ENCODE measurements at places on chromosomes 1 and 21. TPM values are rescaled to one million over a fixed set of nuclear protein-coding genes. Genes with fewer than 3 reads are reported as not detected.
A peak's percentile ranks its signal among the peaks of the same experiment; 100 is the strongest.

GRCh38 chr1:15830258-15830657, 17.2 kb upstream of the SPEN start:
- H3K36me3 ChIP-seq: no peaks in the 10 kb centered on the region
- no peaks in the 10 kb centered on the region for H3K27me3 ChIP-seq
- H3K4me3 ChIP-seq: no peak overlapping the region
- H3K27ac ChIP-seq: peak overlapping the region; percentile 96

GRCh38 chr1:111894497-111894896, 95.0 kb downstream of the KCND3 start:
- H3K27me3 ChIP-seq: no peaks in the 10 kb centered on the region
- H3K4me3 ChIP-seq: no peak overlapping the region
- H3K4me1 ChIP-seq: no peaks in the 10 kb centered on the region
- no peak for DNase-seq
- no peak overlapping the region for H3K27ac ChIP-seq

DNA sequence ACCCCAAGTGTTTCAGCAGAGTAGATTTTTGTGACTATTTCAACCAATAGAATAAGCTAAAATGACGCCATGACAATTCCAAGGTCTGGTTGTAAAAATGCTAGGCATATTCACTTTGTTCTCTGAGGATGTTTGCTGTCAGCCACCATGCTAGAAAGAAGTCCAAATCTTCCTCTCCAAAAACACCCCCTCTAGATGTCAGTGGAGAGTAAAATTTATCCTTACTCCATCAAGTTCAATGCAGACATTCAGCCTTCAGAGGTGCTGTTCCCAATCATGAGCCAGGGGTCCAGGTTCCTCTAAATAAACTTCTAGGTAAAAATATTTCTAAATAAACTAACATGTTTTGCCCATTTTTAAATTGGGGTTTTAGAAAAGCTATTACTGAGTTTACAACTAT, 395.4 kb upstream of the ADAMTS5 start:
- no peak for DNase-seq
- H3K36me3 ChIP-seq: no peaks in the 10 kb centered on the region
- H3K4me1 ChIP-seq: no peaks in the 10 kb centered on the region
- no peaks in the 10 kb centered on the region for H3K27me3 ChIP-seq

- DNase-seq: no peak
- H3K36me3 ChIP-seq: no peaks in the 10 kb centered on the region
- no peak overlapping the region for H3K27ac ChIP-seq
- H3K27me3 ChIP-seq: no peaks in the 10 kb centered on the region
These were observed 41.9 kb upstream of the EPS8L3 start for GRCh38 chr1:109805486-109806165.

GRCh38 chr1:162169031-162169790, 99.7 kb downstream of the NOS1AP start:
- H3K36me3 ChIP-seq: no peaks in the 10 kb centered on the region
- H3K27ac ChIP-seq: no peak overlapping the region
- H3K4me3 ChIP-seq: no peak overlapping the region
- no peaks in the 10 kb centered on the region for H3K27me3 ChIP-seq
- no peaks in the 10 kb centered on the region for H3K4me1 ChIP-seq

DNA sequence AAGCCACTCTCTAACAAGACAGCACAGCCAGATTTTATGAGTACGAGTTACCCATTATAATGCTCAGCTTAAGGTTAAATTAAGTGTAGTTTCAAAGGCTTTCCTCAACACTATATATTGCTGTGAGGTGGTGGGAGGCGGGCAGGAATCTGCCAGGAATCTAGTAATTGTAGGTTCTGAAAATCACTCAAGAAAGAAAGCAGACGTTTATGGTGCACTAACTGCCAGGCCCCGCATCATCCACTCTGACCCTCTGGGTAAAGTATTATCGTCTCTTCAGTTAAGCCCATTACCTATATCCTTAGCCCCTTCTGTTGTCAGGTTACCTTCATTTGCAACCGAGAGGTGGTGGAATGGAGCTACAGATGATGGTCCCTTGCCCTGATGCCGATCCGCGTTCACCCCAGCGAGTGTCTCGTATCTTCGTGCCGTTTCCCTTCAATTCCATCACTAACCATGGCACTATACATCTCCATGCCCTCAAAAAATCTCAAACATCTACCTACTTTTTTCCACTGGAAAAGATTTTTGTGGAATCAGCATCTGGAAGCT, 12.4 kb downstream of the HMGN1 start:
- H3K27ac ChIP-seq: no peak overlapping the region
- no peak overlapping the region for H3K4me3 ChIP-seq
- DNase-seq: no peak
- H3K4me1 ChIP-seq: no peaks in the 10 kb centered on the region

The KRTAP12-4 gene
- total RNA-seq: not detected

The ADCY10 gene
- not detected for total RNA-seq

The BARHL2 gene
- total RNA-seq: not detected

The CFAP141 gene
- not detected for total RNA-seq
